ENCODE measurements at places on chromosomes 4 and X.

DNA sequence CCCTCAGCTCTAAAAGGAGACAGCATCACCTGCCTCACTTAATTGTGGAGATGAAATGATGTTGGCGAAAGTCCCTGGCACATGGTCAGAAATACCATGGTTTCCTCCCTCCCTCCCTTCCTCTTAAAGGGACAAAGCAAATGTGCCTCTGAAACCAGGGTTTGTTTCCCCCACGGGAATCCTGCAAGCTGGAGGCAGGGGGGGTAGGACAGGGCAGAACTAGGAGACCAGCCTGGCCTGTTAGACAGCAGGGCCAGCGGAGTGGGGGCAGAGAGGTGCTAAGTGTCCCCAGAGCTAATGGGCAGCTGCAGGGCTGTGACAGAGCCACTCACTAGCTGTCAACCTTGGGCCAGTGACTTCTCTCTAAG is 5.7 kb downstream of the RTL5 start:
- DNase-seq, result no peak

GRCh38 chr4:71550220-71551165 is 211.7 kb downstream of the SLC4A4 start:
- no peak for DNase-seq

GRCh38 chr4:99310389-99310788 is 10.8 kb downstream of the ADH1B start:
- DNase-seq, result no peak

DNA sequence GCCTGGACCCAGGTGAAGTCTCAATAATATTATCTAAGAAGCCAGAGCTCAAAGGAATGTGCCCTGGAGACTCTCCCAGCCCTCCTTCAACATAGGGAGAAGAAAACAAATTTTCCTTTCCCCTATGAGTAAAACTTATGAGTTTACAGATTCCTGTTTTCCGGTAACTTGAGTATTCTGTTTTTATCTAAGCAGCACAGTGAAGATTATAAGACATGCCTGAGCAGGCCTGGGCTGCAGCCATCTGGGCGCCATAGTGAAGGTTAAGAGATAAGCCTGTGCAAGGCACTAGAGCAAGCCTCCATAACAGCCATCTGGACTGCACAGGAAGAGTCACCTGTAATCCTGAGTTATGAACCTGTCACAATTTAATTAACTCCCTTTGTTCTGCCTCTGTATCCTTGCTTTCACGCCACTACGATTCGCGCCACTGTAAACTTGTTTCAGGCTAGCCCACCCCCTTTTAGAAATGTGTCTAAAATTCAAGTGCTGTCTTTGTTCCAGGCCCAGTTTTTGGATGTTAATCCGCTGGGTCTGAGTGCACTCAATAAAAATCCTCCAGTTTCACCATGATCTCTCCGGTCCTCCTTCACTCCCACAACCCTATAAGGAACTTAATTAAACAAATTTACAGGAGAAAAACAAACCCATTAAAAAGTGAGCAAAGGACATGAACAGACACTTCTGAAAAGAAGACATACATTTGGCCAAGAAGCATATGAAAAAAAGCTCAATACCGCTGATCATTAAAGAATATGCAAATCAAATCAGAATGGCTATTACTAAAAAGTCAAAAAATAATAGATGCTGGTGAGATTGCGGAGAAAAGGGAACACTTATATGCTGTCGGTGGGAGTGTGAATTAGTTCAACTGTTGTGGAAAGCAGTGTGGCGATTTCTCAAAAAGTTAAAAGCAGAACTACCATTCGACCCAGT is 189.5 kb downstream of the APBB2 start:
- DNase-seq, result no peak

- DNase-seq, result no peak
These were observed 334.5 kb upstream of the SLC7A11 start for GRCh38 chr4:138576684-138577083.
